Stimulated activated CD4-positive, alpha-beta T cell treated with anti-CD3 and anti-CD28 coated beads, Interleukin-1b, Interleukin-23, amount 100 ng/mL, for 1 hour (primary cell): ENCODE measurements at places on chromosomes 2 and 18.

GRCh38 chr2:219987830-219988229 lies 360.4 kb downstream of the SLC4A3 start:
- DNase-seq, result no peak

- no peak for DNase-seq
Measured at GRCh38 chr2:204027091-204027490, 90.5 kb downstream of the ICOS start.

DNA sequence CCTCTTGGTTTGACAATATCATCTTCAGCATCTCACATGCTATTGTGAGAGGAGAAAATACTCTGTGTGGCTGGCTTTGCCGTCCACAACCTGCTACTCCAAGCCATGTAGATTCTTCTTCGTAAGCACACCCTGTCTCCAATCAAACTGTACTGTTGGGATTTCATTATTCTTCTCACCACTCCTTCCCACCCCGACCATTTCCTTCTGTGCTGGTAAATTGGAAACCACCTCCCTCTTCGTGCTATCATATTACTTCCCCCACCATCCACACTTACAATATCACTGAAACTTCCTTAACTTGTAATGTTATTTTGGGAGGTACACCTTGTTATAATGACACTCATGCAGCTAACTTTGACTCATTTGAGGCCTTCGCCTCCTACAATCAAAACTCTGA lies 3.2 kb upstream of the AGXT start:
- DNase-seq, result no peak

DNA sequence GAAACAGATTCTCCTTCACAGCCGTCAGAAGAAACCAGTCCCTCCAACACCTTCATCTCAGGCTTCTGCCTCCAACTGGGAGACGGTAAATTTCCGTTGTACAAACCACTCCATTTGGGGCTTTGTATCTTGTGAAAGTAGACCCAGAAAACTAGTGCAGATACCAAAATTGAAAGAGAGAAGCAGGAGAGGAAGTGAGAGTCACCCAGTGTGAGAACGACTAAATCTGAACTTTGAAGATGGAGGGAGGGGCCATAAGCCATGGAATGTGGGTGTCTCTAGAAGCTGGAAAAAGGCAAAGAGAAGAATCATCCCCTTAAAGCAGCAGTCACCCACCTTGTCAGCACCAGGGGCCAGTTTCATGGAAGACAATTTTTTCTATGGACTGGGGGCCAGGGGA lies 88.3 kb upstream of the LRATD1 start:
- DNase-seq, result no peak

- DNase-seq, result no peak
Measured at GRCh38 chr2:68418855-68419254, 48.2 kb downstream of the FBXO48 start.

DNA sequence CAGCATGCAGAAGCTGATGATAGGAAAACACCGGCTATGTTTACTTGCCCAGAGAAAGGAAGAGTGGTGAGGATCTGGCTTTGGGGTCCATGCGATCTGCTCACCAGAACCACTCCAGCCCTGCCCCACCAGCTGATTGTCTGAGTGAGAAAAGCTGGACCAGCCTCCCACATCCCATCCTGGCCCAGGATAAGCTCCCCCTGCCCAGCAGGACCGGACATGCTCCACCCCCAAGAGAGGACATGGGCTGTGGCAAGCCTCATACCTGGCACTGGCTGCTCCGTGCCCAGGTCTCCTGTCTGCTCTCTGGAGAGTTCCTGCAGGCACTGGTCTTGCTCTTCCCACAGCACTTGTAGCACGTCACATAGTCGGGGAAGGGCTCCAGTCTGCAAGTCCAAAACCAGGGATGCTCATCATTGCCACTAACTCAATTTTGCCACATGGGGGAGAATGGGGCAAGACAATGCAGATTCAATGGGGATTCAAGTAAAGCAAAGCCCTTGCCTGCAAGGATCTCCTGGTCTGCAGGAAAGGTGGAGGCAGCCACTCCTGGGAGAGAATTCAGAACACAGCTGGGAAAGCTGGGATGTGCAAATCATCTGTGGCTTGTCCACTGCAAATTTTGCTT lies 30.0 kb downstream of the SCTR start:
- no peak for DNase-seq

DNA sequence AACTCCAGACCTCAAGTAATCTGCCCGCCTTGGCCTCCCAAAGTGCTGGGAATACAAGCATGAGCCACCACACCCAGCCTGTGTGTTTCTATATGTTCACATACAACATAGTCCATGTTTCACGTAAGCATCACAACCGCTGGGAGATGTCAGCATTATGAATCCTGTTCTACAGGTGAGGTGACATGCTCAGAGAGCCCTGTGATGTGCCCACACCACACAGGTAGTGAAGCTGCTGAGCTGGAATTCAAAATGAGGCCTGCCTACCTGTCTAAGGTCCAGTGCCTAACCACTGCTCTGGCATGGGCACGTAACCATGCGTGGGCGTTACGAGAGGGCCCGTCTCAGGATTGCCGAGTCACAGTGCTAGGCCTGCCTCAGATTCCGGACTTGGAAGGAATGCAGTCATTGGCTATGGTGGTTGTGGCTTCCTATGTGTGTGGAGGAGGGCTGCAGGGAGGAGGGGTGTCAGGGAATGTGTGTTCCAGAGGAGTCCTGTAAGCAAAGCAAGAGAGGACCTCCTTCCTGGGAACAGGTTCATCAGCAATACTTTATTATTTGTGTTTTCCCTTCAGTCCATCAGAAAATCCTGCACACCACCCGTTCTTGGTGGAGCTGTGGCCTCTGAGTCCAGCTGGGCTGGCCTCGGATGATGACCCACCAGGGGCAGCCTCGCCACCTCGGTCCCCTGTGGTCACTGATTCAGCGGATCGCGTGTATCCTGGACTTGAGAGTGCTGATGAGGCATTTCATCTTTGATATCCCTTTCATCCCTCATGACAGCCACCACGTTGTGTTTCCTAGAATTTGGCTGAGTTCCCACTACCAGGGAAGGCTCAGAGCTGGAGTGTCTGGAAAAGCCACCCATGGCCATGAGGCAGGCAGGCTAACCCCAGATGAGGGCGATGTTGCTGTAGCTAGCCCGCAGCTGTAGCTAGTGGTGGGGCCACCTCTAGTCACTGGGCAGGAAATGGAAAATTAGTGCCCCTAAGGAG lies 31.1 kb downstream of the HK2 start:
- DNase-seq, result no peak

DNA sequence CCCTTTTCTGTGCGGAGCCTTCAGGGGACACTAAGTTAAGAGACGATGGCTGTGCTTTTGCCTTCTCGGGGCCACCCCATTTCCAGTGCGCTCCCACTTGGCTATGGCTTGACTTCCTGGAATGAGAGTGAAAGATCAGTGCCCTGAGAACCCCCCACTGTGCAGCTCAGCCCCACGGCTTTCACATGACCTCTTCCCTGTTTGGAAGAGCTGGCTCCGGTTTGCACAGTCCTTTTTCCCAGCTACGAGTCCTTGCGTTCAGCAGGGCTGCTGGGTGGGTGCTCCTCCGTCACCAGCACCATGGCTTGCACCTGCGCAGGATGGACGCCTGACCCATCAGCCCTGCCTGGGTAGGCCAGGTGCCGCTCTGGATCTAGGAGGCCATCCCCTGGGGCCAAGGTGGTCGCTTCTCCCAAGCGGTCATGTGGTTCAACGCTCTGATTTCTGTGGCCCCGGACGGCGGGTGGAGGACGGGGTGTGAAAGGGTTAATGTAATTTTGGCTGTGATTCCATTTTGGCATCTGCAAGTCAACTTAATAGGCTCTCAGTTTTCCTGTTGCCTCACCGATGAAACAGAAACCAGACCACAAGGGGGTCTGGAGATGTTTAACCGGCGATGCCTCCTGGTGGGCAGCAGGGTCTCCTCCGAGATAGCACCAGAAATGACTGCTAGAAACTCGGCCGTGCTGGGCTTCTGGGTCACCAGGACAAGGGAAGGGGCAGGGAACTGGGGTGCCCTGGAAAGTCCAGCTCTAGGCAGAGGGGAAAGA lies 113.1 kb upstream of the HAAO start:
- DNase-seq, result no peak

DNA sequence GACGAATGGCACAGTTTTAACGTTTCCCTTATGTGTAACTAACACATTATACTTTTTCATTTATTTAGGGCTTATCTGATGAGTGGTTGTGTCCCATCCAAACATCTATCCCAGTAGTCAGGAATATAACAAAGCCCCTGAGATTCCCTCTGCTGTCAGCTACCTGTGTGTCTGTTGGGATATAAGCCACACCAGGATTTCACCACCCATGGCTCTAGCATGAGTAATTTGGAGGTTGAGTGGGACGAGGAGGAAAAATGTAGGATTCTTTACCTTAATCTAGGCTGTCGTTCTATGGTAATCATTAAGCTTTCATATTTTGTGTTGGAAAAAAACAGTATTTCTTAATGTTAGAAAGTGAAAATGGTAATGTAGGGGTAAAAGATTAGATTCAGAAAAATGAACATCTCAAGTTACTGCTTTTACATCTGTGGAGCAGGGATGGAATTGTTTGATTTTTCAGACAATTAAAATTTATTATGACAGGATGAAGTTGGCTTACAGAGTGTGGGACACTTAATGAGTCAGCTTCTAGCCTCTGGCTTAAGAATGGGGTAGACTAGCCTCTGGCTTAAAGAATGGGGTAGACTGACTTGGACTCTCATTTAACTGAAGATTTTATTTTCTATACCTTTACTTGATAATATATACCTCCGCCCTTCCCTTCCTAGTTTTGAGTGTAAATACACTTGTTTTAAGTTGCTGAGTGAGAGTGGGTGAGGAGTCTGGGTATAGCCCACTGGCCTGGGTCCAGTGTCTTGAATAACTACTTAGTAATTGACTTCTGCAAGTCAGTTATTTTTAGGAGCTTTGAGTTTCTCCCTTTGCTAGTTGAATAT lies 88.5 kb upstream of the RANBP2 start:
- DNase-seq, result no peak

DNA sequence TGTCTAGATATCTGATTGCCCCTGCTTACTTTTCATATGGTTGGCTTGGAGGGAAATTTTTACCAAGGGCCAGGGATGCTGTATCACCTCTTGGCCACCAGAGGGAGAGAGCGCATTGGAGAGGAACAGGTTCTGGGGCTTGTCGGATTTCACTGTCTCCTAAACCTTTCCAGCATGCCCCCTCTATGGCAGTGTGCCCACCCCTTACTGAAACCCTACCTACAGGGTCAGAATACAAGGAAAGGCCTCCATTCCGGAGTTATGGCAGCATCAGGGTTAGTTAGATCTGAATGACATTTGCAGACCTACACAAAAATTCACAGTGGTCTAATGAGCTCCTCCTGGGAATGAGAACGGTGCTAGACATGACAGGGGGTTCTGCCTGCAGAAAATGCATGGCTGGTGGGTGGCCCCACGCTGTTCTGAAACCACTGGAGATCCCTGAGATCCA lies 5.8 kb downstream of the SLC14A2 start:
- DNase-seq, result no peak

DNA sequence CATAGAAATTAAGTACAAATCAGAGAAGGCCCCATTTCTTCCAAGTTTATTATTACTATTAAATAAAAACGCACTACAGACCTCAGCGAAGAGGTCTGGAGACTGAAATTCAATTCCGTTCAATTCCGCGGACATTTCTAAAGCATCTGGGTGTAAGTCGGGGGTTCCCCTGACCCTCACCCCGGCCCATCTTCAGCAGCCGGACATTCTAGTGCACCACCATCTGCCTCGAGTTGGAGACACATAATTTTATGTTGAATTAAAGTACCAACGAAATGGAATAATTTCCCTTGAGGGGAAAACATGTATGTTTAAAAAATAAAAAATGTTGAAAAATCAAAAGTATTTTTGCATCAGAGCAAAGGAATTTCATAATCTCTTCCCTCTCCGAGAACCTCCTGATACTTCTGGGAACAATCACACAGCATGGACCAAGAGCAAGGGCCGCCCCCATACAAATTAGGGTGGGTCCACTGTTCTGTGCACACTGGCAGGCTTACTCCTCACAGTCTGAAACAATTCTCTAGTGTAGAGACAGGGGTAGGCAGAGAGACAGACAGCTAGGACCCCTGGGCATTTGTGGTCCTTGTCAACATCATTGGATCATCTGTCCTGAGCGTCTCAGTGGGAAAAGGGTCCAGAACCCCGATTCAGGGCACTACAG lies 29.3 kb downstream of the MBP start:
- DNase-seq, result no peak

GRCh38 chr2:110113961-110114591 lies 1.5 kb downstream of the MALL start:
- DNase-seq, result no peak

GRCh38 chr18:76451396-76452331 lies 43.4 kb downstream of the ZNF516 start:
- no peak for DNase-seq

- DNase-seq, result no peak
Measured at GRCh38 chr18:7682321-7682720, 115.2 kb downstream of the PTPRM start.

DNA sequence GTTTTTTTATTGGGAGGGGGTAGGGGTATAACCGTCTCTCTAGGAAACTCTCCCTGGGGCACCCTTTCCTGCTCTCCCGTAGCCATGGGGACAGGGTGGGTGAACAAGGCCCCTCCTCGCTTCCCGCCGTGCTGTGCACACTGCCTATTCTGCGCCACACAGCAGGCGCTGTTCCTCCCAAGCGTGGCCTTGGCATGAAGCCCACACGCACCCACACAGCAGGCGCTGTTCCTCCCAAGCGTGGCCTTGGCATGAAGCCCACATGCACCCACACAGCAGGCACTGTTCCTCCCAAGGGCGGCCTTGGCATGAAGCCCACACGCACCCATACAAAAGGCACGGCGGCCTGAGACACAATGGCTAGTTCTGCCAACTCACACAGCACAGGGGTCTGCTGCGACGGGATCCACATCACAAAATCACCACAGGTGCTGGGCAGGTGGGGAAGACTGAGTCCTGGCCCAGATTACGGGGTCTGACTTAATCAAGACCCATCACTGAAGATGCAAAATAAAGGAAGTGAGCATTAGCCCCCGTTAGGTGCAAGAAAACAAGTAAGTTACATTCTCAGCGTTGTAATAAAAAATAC lies 46.6 kb upstream of the TPO start:
- DNase-seq, result no peak

DNA sequence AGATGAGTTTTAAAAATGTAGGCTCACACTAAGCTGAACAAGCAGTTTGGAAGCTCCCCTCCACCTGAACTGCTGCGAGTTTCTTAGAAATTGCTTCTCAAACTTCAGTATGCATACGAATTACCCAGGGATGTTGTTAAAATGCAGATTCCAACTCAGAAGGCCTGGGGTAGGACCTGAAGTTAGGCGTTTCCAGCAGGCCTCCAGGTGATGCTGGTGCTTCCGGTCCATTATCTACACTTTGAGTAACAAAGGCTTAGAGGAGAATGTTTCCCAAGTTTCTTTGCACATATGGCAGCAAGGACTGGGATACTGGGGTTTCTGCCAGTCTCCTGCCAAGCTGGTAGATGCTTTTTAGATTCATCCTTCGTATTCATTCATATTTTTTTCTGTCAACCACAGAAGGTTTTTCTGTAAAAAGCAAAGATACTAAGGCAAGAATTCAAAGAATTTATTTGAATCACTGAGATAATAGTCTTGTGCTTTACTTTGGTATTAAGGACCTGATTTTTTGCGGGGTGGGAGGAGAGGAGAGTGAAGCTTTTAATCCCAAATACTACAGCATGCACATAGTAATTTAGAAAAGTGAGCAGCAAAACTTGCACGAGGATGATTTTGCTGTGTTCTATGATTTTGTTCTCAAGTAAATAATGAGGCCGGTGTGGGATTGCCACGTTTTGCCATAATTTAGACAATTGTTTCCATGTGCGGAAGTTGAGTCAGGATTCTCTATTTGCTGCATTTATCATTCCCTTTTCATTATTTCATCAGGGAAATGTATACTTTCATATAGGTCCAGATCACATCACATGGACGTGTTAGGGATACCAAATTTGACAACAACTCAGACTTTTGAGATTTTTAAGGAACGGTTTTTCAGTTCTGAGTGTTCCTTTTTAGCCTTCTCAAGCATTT lies 137.6 kb upstream of the SPATS2L start:
- no peak for DNase-seq
